Testis (tissue), 5 donors: ENCODE measurements at places on chromosomes 13 and 19. TPM values are rescaled to one million over a fixed set of nuclear protein-coding genes. Genes with fewer than 3 reads are reported as not detected.

MAB21L1 gene
- not detected for total RNA-seq

GRCh38 chr13:75326173-75327134 lies 155.5 kb downstream of the TBC1D4 start:
- no peak for DNase-seq

UHRF1 gene
- 11.7 TPM for total RNA-seq

DNA sequence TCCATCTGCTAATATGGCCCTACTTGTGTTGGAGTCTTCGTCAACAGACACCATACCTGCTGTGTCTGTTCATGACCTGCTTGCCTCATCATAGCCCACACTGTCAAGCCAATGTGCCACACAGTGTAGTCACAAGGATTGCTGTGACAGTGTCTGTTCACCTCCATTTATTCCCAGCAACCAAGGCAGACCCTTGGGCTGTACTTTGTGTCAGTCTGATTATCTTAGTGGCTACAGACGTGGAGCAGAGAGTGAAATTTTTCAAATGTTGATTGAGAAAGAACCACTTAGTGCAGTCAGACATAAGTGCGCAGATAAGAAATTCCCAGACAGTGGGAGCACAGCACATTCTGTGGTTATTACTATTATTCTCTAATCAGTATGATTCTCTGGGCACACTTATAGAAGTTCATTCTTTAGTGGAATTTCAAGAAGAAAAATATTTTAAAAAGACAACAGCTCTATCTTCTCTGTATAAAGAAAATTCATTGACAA lies 184.6 kb downstream of the GPC6 start:
- DNase-seq, result no peak

- peak; percentile 40 for DNase-seq
These were observed 33.2 kb upstream of the KATNAL1 start for GRCh38 chr13:30340331-30341250.

CBLC gene
- total RNA-seq, result 6.9 TPM

RXFP2 gene
- total RNA-seq, result 0.08 TPM
